Dermis lymphatic vessel endothelial cell (primary cell): ENCODE measurements at places on chromosomes 2 and 18. TPM values are rescaled to one million over a fixed set of nuclear protein-coding genes. Genes with fewer than 3 reads are reported as not detected.

NMS gene
- total RNA-seq: not detected in 2 replicates

SCN7A gene
- total RNA-seq: not detected in 2 replicates

AFF3 gene
- total RNA-seq: 0.11 TPM in 1 of 2 replicates, not detected in the other

IL1F10 gene
- not detected in 2 replicates for total RNA-seq

PROM2 gene
- 0.09 and 0.22 TPM in 2 replicates for total RNA-seq

RAD51AP2 gene
- total RNA-seq: not detected in 2 replicates

CHPF gene
- total RNA-seq: 0.17 and 1.2 TPM in 2 replicates

B3GNT7 gene
- 10.7 and 13.0 TPM in 2 replicates for total RNA-seq

KCNG2 gene
- total RNA-seq: 0.43 and 0.69 TPM in 2 replicates

FOXD4L1 gene
- total RNA-seq: under 0.01 TPM in 1 of 2 replicates, not detected in the other

MBD5 gene
- 4.3 and 6.5 TPM in 2 replicates for total RNA-seq

GKN2 gene
- under 0.01 TPM in 1 of 2 replicates, not detected in the other for total RNA-seq

MARS2 gene
- total RNA-seq: 4.1 and 6.3 TPM in 2 replicates

PPP4R3B gene
- 39.3 and 52.3 TPM in 2 replicates for total RNA-seq

CNTNAP5 gene
- total RNA-seq: under 0.01 TPM in 1 of 2 replicates, not detected in the other

HOXD9 gene
- 17.0 and 33.7 TPM in 2 replicates for total RNA-seq

EIPR1 gene
- total RNA-seq: 22.5 and 25.0 TPM in 2 replicates

PLEKHH2 gene
- total RNA-seq: under 0.01 and 0.09 TPM in 2 replicates
